CD4-positive, alpha-beta T cell treated with Interleukin-1 beta for 1 hour (primary cell): ENCODE measurements at places on chromosomes 3 and 15.

DNA sequence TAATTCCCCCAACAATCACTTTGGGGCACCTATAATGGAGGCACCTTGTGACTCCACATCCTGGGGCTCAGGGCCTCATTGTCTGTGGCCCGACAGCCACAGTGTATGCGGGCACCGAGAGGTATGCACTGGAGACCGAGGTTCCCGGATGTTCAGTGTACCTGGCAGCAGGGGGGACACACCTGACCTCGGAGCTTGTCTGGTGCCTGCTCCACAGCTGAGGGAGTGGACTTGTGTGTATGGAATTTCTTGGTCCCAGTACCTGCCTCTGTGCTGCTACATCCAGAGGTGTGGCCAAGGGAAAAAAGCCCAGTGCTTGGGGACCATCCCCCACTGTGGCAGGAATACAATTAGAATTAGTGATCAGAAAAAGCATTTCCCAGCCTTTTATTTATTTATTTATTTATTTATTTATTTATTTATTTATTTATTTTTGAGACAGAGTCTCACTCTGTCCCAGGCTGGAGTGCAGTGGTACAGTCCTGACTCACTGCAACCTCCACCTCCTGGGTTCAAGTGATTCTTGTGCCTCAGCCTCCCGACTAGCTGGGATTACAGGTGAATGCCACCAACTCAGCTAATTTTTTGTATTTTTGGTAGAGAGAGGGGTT is 8.8 kb upstream of the AEN start:
- no peak for DNase-seq

DNA sequence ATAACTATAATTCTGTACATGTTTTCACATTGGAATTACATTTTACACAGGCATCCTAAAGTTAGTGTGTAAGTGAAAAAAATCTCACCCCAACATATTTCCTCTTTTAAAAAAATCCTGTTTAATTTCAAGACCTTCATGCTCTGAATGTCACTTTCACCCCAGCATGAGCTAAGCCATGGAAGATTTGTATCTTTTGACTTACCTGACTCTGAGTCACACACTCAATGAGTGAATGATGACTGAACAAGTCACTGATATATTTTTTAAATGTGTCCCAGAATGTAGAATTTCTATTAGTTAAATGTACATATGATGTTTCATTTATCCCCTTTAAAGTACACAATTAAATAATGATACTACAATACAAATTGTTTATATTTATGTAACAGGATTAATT is 199.9 kb upstream of the RBMS3 start:
- no peak for DNase-seq

DNA sequence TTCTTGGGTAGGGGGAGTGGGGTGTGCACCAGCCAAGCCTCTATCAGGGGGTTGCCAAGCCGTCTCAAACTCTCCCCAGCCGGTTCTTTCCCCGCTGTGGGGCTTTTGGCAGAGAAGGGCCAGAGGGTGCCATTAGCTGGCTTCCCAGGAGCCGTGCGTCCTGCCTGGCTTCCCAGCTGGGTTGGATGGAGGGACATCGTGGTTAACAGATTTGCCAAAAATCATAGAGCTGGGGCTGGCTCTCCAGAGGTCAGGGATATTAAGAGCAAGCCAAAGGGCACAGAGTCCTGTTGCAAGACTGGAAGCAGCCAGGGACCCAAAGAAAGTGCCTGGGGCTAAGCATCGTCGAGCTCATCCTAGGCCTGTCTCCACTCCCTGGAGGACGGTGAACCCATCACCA is 104.6 kb upstream of the HES1 start:
- no peak for DNase-seq

- DNase-seq: no peak
Measured at GRCh38 chr3:131714585-131715220, 211.9 kb upstream of the MRPL3 start.

- DNase-seq: no peak
Measured at GRCh38 chr3:132595014-132595413, 2.1 kb upstream of the ACKR4 start.

DNA sequence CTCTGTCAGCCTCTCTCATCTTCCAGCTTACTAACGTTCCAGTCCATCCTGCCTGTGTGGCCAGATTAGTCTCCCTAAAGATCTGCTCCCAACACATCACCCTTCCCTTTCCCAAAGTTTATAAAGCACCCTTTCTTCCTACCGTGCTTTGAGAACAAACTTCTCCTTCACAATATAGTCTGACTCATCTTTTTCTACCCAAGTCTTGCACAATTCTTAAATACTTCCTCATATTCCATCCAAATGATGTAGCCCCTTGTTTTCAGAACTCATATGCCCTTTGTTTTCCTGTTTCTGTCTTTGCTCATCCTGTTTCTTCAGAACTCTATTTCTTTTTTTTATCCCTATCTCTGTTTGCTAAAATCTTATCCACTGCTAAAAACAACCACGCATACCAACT is 326.8 kb downstream of the MFSD1 start:
- DNase-seq: no peak

GRCh38 chr3:54628888-54629441 is 298.9 kb downstream of the LRTM1 start:
- DNase-seq: no peak

DNA sequence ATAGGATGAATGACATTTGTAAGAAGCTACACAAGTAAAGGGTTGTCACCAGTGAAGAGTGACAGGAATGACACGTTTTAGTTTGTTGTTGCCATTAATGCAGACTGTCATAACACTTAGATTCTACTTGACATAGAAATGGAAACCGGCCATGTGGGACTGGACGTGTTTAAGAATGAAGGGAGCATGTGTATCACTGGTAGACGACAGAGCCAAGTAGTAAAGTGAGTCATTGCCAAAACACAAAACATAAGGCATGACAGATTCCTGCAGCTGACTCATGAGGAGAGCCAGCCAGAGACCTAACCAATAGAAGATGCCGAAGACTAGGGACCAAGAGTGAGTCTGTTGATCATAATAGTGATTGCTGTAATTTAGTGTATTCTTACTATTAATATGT is 106.2 kb upstream of the PLAAT1 start:
- DNase-seq: no peak

DNA sequence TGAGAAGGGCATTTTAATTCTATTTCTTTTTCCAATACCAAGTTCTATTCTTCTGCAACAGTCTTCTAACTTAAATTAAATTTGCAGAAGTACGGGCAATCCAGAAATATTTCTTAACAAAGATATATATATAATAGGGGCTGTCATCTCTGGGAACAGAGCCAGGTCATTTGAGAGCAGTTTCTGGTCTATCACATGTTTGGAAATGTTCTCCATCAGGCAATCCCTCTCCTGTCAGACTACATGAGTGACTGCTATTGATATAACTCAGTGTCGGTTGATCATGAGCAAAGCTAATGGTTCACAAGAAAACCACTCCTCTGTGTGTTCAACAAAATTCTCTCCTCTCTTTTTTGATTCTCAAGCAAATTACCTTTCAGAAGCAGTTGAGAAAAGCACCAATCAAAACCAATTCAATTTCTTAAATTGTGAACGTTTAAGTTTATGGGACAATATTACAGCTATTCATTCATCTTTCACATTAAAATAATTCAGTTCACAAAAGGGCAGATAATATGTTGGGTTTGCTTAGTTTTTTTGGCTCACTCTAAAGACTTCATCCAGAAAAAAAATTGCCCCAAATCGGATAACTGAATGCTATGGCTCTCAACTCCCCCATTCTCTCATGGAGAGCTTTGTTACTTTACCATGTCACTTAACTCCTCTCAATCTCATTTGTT is 152.9 kb upstream of the TGFBR2 start:
- no peak for DNase-seq

- DNase-seq: no peak
Measured at GRCh38 chr3:117520582-117520981, 811.0 kb downstream of the TUSC7 start.

- no peak for DNase-seq
Measured at GRCh38 chr3:24296441-24297205, 198.0 kb downstream of the THRB start.

- DNase-seq: no peak
Measured at GRCh38 chr3:160378331-160379109, 20.5 kb downstream of the IFT80 start.

DNA sequence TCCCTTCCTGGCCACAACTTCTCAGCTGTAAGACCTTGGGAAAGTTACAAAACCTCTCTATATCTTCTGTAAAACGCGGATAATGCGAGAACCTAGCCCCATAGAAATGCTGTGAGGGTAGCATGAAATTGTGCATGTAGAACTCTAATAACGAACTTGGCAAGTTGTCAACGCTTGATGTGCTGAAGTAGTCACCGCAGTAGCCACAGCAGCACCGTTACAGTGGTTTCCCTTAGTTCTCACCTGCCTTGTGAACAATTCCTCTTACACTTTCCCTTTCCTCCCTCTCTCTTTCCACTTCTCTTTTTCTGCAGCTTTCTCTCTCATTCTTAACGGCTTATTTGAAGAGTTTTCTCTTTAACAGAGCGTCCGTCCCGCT is 447 bp upstream of the SHQ1 start:
- DNase-seq: peak; percentile 11

DNA sequence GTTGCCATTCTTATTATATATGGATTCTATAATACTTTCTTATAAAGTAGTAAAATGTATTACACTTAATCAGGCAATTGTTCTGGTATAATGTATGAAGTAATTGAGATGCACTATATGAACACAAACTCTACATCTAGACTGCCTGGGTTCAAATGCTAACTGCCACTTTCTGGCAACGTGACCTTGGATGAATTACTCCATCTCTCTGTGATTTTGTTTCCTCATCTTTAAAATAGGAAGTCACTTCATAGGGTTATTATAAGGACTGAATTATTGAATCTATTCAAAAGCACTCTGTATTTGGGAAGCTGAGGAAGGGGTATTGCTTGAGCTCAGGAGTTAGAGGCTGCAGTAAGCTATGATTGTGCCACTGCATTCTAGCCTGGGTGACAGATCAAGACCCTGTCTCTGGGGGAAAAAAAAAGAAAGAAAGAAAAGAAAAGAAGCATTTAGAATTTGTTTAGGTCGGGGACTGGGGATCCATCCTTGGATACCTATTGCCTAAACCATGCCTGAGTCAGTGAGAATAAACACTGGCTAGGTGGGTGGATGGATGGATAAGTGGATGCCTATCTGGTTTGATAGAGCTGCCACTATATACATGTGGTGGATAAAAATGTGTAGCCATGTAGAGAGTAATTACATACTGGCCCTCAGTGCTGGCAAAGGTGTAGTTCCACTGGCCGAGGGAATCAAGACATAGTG is 2.5 kb downstream of the TM4SF1 start:
- no peak for DNase-seq

GRCh38 chr3:47612879-47613278 is 34.2 kb upstream of the CSPG5 start:
- no peak for DNase-seq

DNA sequence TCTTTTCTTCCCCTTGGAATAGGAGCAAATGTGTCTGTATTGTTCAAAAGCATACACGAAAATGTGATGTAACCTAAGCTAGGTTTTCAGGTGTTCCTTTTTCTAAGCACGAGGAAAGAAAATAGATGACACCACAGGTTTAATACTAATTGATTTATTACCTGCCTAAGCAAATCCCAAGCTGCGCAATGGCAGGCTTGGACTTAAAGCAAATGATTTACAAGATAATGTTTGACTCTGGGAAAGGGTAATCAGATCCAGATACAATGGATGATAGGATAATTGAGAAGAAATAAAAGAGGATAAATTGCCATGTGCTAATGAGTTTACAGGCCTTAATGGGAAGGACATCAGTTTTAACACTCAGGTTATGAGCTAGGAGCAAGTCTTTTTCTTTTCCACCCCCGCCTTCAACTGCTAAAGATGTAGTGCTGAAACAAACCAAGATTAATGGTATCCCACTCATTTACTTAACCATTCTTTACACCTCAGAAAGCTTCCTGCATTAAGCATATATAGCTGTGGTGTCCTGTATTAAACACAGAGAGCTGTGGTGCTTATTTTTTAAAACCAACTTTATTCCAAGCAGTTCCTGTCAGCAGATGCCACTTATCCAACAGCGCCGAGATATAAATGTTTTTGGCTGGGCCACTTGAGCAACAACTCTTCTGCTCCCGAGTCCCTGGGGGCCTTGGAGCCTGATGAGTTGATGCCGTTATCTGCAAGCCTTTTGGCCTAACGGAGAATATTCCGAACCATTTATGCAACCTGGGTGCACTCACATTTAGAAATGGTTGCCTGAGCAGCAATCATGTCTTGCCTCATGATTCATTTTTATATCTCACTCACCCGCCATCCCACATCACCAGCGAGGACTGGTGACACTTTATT is 205.5 kb downstream of the MECOM start:
- no peak for DNase-seq
